CD8-positive, alpha-beta memory T cell (primary cell): ENCODE measurements at places on chromosomes 5 and 9.

- no peak for DNase-seq
These were observed 36.4 kb upstream of the IPPK start for GRCh38 chr9:92706218-92706940.

GRCh38 chr9:119841016-119841415 lies 471.8 kb upstream of the BRINP1 start:
- DNase-seq = no peak

- no peak for DNase-seq
These were observed 164.2 kb downstream of the ZDHHC21 start for GRCh38 chr9:14529054-14529453.

- DNase-seq = no peak
These were observed 149.7 kb upstream of the ADCY2 start for GRCh38 chr5:7246287-7246686.

- DNase-seq = no peak
These were observed 36.4 kb upstream of the CCDC152 start for GRCh38 chr5:42720251-42720650.

GRCh38 chr5:5531371-5531770 lies 108.9 kb downstream of the ICE1 start:
- no peak for DNase-seq

GRCh38 chr9:1328341-1328740 lies 278.2 kb downstream of the DMRT2 start:
- DNase-seq = no peak

- DNase-seq = no peak
These were observed 11.1 kb downstream of the BARX1 start for GRCh38 chr9:93944011-93944410.

DNA sequence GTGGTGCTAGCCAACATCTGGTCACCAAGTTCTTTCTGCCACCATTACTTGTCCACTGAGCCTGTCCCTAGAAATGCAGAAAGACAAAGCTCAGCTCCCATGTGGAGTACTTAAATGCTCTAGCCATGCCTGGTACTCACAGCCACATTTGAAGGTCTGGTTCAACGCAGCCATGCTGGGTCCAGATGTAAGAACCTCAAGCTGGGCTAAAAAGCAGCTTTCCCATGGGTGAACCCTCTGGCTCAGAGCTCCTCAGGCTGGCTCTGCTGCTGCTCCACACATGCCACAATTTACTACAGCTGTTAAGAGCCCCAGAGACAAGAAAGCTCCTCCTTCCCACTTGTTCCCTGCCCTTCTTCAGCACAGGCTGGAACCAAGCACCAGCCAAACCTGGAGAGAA lies 97.1 kb upstream of the LRRTM2 start:
- no peak for DNase-seq

DNA sequence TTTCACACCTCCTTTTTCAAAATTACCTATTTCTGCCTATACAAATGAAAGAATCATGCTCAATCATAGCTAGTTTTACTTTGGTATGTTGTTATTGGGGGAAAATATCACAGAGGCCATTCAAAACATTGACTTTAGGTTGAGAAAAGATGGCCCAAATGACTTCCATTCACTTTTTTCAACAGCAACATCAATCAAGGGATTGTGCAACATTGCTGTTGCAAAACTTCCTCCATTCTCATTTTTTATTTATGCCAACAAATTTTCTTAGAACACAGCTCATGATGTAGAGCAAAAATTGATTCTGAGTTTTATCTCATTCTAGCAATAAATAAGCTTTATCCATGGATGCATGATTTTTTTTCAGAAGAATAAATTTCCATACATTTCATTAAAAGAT lies 93.6 kb upstream of the RORB start:
- no peak for DNase-seq

DNA sequence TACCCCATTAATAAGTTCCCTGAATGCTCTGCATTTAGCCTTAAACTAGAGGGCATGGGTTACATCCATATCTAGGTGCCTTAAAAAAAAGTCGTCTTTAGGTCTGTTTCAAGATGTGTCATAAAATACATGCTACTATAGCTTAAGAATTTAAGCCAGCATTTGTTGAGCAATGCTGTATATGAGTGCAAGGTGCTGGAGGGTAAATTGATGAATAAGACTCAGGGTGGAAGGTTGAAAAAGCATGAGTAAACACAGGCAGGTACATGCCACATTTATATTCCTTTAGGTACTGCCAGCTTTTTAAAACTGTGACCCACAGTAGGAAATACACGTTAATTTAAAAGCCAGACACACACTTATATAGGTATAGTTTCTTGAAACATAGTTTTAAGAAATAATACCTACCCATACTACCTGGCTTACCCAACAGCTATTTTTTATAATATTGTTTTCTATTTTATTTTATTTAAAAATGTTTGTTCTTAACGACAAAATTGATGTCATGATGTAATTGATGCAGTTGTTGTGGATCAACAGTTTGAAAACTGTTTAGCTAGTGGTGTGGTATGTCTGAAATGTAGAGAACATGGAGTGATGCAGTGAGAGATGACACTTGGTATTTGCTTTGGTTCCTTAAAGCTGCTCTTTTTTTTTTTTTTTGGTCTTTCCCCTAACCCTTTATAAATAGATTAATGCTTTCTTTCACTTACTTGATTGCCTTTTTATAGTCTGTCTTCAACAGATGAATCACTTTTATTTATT lies 3.9 kb downstream of the HMGCR start:
- no peak for DNase-seq

DNA sequence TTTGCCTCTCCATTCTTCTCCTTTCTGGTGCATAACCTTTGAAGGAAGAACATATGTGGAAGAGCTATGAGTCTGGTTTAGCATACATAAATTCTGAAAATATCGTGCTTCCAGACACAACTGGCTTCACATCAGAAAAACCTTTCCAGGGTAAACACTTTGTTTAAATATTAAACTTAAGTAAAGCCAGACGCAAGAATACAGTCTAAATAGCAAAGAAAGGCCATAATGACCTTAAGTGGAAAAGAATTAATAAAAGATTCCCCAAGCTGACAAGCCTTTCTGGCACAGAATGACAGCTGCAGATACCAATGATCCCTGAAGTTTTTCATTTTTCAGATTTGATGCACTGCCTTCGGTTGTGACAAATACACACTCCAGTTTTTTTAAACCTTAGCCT lies 13.5 kb upstream of the TSSK1B start:
- DNase-seq = no peak

GRCh38 chr5:11963227-11963626 lies 59.0 kb upstream of the CTNND2 start:
- no peak for DNase-seq

- no peak for DNase-seq
These were observed 401.8 kb upstream of the ADAMTS16 start for GRCh38 chr5:4738298-4738697.

DNA sequence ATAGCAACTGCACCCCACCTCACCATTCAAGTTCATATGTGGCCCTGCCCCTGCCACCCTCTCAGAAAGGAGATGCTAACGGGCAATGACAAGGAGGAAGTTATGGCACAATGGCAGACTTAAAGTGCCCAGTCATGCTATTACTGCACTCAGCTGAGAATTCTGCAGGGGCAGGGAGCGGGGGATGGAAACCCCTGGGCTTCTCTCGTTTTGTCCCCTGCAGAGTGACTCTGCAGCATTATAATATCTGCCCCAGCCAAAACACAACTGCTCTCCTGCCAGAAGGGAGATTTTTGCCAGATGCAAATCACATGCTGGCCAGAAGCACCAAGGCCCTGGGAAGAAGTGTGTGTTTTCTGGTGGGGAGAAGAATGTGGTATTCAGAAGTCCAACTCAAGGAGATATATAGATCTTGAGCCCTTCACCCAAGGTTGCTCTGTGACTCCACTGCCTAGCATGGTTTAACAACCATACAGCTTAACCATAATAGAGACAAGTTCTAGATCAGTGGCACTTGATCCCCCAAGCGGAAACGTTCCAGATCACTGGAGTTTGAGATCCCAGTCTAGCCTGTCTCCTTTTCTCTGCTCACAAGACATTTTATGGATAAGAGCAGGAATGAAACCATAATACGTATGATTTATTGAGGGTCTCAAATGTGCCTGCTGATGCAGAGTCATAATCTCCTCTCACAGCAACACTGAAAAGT lies 207.0 kb upstream of the MAP3K1 start:
- DNase-seq = no peak

GRCh38 chr5:170920196-170920595 lies 58.4 kb downstream of the RANBP17 start:
- no peak for DNase-seq

GRCh38 chr5:67020096-67020615 lies 176.4 kb downstream of the CD180 start:
- no peak for DNase-seq

DNA sequence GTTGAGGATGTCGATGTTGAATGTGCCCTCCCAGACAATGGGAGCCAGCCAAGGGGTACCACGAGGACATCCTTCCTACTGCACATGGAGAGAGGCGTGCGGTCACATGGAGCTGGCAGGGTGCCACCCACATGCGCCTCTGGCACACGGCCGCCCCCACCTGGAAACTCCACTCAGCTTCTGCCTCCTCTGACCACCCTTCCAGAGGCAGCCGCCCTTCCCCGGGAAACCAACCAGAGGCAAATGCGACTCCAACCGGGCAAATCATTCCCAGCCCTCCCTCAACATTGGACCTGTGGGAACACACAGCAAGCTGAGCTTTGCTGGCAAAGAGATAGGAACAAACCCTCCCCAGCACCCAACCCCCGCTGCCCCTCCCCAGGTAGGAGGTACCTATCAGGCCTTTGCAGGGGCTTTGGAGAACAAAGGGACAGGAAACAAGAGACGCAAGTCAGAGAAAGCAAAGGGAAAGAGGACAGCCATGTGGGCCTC lies 17.5 kb downstream of the ABO start:
- no peak for DNase-seq

- DNase-seq = no peak
These were observed 54.5 kb upstream of the HNRNPA0 start for GRCh38 chr5:137808503-137809135.

- DNase-seq = no peak
These were observed 4.8 kb upstream of the HAND1 start for GRCh38 chr5:154482528-154483449.

GRCh38 chr5:143435210-143435657 lies 31.7 kb upstream of the NR3C1 start:
- DNase-seq = peak; percentile 44

DNA sequence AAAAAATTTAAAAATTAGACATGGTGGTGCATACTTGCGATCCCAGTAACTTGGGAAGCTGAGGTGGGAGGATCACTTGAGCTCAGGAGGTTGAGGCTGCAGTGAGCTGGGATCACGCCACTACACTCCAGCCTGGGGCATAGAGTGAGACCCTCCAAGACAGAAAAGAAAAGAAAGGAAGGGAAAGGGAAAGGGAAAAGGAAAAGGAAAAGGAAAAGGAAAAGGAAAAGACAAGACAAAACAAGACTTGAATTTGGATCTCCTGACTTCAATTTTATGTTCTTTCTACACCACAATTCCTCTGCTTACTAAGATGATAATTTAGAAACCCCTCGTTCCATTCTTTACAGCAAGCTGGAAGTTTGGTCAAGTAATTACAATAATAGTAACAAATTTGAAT lies 88.1 kb downstream of the NR6A1 start:
- no peak for DNase-seq

DNA sequence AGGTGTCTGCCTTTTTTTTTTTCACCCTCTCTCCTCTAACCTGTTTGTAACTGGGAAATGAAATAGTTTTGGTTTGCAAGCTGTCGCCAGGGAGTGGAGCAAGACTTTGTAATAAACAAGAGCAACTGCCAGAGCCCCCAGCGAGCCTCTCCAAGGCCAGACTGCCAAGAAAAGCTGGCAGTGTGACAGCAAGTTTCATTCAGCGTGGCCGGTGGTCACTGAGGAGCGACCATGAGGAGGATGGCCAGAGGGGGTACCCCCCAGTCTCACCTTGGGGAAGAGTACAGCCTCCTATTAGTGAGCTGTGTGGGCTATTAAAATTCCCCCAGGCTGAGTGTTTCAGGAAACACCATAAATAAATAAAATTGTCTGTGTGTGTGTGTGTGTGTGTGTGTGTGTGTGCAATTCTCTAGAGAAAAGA lies 49.9 kb downstream of the ZFAND5 start:
- DNase-seq = no peak

- DNase-seq = no peak
These were observed 1.7 kb upstream of the TENT4A start for GRCh38 chr5:6711409-6712141.

- no peak for DNase-seq
These were observed 110.5 kb upstream of the CPEB4 start for GRCh38 chr5:173777674-173778073.

DNA sequence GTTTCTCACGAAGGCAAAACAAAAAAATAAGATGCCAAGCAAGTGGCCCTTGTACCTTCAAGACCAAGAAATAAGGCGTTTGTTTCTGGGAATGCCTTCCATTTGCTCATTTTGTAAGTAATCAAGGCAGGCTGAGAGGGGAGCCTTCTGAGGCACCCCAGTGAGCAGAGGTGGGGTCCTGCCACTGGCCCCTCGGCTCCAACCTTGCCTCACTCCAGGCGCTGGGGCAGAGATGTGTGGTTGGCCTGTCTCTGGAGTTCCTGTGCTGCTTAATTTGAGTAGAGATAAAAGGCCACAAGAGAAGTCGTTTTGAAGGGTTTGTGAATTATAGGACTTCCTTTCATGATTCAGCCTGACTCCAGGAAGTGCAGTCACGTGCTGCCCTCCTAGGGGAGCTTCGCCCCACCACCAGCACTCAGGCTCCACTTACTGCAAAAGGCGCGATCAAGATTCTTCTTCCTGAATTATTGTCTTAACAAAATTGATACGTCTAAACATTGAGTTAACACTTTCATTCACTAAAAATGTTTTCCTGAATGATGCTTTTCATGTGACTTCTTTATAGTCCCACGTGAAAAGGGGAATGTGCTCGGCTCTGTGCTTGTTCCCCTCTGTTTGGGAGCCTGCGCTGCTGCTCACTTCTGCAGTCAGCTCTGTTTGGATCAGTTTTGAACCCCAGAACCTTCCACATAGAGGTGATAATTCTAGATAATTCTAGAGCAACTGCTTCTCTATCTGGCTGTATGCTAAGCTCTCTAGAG lies 13.7 kb downstream of the SYK start:
- DNase-seq = no peak

DNA sequence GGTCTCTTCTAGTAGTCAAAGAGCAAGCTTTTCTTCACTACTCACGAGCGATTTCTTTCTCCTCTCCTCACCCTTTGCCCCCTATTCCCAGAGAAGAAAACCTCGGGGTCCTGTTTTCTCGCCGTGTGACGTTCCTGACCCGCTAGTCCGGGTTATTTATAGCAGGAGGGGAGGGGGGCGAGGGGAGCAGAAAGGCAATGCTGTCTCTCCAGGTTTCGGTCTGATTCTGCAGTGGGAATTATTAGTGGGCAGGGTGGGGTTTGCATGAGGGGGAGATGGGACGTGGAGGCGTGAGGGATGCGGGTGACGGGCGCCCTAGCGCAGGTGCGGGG lies 847 bp upstream of the GABRB2 start:
- DNase-seq = no peak

GRCh38 chr5:176151281-176151680 lies 86.9 kb upstream of the SIMC1 start:
- no peak for DNase-seq

DNA sequence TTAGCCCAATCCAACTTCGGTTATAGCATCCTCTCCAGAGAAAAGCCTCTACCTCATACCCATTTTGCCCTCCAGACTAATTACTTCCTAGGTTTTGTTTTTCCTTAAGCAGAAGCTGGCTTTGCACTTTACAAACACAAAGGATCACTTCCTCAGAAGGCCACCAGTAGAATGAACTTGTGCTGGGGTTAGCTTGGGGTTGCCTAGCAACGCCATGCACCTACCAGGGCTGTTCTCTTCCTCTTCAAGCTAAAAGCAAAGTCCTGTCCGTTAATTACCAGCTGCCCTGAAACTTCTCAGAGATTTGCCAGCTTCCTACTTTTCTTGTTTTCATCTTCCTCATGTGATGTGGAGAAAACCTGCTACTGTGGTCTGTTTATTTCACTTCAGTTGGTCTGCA lies 132.0 kb upstream of the WWC1 start:
- no peak for DNase-seq
